ENCODE measurements at places on chromosomes 7 and 10. TPM values are rescaled to one million over a fixed set of nuclear protein-coding genes. Genes with fewer than 3 reads are reported as not detected.

ZNHIT1 gene
- 60.8 TPM for total RNA-seq

ZNF212 gene
- 13.2 TPM for total RNA-seq

MBL2 gene
- not detected for total RNA-seq

DNA sequence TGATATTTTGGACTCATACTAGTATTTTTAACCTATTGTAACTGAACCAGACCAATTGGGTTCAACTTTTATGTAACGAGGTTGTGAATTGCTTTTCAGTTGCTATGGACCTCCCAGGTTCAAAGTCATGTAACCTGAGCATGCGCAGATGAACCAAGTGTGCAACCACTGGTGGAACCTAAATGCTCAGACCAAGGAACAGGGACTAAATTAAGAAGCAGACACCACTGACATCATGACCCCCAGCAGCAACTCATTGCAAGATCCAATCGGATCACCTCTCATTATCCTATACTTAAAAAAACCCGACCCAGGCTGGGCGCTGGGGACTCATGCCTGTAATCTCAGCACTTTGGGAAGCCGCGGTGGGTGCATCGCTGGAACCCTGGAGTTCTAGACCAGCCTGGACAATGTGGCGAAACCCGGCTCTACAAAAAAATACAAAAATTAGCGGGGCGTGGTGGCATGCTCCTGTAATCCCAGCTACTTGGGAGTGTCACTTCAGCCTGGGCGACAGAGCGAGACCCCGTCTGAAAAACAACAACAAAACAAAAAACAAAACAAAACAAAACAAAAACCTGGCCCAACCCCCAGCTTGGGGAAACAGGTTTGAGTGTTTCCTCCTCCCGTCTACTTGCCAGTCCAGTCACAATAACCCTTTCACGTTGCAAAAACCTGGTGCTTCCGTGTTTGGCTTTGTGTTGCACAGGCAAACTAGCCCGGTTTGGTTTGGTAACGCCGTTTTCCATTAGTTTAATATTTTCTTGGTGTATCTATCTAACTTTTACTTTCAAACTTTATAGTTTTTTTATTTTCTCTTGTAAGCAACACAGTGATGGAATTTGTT lies 11.3 kb upstream of the ZNF518A start:
- H3K27me3 ChIP-seq, result no peaks in the 10 kb centered on the region
- DNase-seq, result no peak
- H3K4me3 ChIP-seq, result no peak overlapping the region
- no peaks in the 10 kb centered on the region for H3K36me3 ChIP-seq

- H3K4me3 ChIP-seq, result no peak overlapping the region
- H3K27me3 ChIP-seq, result no peaks in the 10 kb centered on the region
- H3K4me1 ChIP-seq, result no peaks in the 10 kb centered on the region
- DNase-seq, result no peak
- H3K36me3 ChIP-seq, result no peaks in the 10 kb centered on the region
Observed at GRCh38 chr7:156842740-156843140, 50.2 kb downstream of the LMBR1 start.

DNA sequence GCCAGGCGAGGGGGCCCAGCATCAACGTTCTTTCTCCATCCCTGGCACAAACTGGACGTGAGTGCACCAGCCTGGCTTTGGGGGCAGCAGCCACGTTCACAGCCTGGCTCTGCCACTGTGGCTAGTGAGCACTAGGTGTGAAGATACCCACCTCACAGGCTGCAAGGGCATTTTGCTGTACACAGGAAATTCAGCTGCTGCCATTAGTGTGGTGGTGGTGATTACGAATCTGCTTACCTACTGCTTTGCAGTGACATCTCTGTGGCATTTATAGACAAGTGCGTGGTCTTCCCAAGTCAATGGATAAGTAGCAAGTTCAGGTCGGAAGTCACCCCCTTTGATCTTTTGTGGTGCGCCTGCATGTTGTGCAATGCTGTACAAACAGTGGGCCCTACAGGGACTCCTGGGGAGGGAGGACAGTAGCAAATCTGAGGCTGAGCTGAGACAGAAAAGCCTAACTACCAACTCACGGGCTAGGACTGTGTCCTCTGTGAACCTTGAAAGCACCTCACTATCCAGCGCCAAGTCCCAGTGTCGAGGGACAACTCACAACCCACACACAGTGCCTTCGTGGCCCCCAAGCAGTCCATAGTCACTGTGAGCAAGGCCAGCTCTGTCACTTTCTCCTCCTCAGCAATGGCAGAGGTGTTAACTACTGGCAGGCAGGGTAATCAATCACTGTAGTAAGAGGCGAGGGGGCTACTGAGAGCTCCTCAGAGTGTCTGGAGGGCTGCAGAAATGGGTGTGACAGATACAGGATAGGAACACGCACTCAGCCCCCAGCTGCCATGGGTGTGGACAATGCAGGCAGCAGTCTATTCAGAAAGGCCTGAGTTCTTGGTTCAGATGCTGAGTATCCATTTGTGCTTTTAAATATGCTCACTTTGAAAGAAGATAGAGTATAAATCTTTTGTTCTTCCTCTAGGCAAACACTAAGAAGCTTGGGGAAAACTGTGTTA lies 17.0 kb upstream of the MMP21 start:
- no peak overlapping the region for H3K27ac ChIP-seq
- no peaks in the 10 kb centered on the region for H3K27me3 ChIP-seq
- H3K36me3 ChIP-seq, result peaks cover 5% of the 10 kb centered on the region
- no peak for DNase-seq

- peaks cover 82% of the 10 kb centered on the region for H3K4me1 ChIP-seq
- peaks cover 14% of the 10 kb centered on the region for H3K27me3 ChIP-seq
- H3K4me3 ChIP-seq, result peak overlapping the region; percentile 55
Observed at GRCh38 chr10:122173337-122173736, 97.8 kb upstream of the BTBD16 start.

DNA sequence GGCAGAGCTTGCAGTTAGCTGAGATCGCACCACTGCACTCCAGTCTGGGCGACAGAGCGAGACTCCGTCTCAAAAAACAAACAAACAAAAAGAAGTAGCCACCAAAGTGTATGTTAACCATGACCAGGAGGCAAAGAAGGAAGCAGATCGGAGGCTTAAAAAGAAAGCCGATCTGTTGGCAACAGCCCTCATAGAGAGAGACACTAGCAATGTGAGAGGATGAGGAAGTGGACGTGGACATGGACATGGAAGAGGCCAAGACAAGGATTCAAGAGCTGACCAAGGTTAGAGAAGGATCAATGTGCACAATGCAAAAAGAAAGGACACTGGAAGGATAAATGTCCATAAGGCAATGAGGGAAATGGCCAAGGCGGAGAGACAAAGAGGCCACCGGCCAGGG lies 14.9 kb upstream of the ADCK2 start:
- DNase-seq, result no peak
- no peaks in the 10 kb centered on the region for H3K27me3 ChIP-seq
- peaks cover 14% of the 10 kb centered on the region for H3K4me1 ChIP-seq

- no peak overlapping the region for H3K27ac ChIP-seq
- H3K36me3 ChIP-seq, result no peaks in the 10 kb centered on the region
- no peak overlapping the region for H3K4me3 ChIP-seq
- peaks cover 4% of the 10 kb centered on the region for H3K27me3 ChIP-seq
Observed at GRCh38 chr10:11150879-11151415, 133.3 kb downstream of the CELF2 start.

- no peak for DNase-seq
- no peak overlapping the region for H3K27ac ChIP-seq
- H3K27me3 ChIP-seq, result no peaks in the 10 kb centered on the region
Observed at GRCh38 chr7:19336836-19337383, 191.7 kb upstream of the FERD3L start.

DNA sequence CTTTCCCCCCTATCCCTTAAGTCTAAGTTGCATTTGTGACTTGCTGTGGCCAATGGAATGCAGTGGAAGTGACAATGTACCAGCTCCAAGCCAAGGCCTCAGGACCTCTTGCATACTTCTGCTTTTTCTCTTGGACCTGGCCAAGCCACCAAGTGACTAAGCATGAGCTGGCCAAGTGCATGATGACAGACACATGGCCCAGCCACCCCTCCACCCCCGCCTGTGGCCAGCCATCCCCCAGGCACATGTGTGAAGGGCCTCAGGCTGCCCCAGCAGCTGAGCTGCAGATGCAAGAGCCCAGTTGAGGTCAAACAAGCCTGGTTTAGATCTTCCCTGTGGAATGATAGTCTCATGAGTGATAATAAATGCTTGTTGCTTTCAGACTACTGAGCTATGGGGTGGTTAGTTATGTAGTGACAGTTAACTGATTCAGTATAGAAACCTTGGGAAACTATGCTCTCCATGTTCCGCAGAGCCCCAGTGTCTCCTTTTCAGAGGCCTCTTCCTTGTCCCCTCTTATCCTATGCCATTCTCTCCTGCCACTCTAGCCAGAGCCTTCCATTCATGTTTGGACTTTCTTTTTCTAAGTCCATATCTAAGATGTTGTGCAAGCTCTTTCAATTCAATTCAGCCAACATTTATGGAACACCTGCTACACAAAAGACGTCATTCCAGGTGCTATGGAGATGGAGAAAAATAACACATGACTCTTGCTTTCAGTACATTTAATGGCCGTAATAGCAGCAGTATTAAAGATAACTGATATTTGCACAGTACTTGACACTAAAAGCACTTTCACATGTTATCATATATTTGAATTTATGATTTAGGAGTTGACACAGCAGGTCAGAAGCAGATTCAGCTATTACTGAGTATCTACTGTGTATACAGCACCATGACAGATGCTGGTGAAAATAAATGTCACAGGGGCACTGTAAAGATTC lies 55.5 kb upstream of the LOXL4 start:
- no peaks in the 10 kb centered on the region for H3K36me3 ChIP-seq
- peaks cover 15% of the 10 kb centered on the region for H3K27me3 ChIP-seq
- no peak overlapping the region for H3K27ac ChIP-seq
- peaks cover 44% of the 10 kb centered on the region for H3K4me1 ChIP-seq

GRCh38 chr7:158517072-158517471 lies 70.6 kb downstream of the PTPRN2 start:
- peaks cover 44% of the 10 kb centered on the region for H3K36me3 ChIP-seq
- H3K4me1 ChIP-seq, result no peaks in the 10 kb centered on the region
- H3K4me3 ChIP-seq, result no peak overlapping the region
- H3K27me3 ChIP-seq, result peaks cover 6% of the 10 kb centered on the region
- H3K27ac ChIP-seq, result no peak overlapping the region

DNA sequence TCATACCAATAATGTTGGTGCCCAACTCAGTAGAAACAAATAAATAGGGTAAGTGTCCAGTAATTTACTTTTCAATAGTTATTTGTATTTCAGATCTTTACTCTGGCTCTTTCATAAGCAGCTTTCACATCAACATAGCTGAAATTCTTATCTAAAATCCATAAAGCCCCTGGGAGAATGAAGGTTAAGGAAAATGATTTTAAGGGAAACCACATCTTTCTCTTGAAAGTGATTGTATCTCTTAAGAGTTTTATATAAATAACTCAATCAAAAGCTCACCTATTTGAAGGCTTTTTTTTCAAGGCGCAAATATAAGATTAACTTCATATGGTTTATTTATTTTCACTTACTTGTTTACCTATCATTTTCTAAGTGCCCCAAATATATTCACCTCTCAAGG lies 324.4 kb downstream of the HGF start:
- no peak overlapping the region for H3K4me3 ChIP-seq
- H3K4me1 ChIP-seq, result no peaks in the 10 kb centered on the region
- no peak overlapping the region for H3K27ac ChIP-seq
- no peak for DNase-seq
- H3K27me3 ChIP-seq, result no peaks in the 10 kb centered on the region

- H3K36me3 ChIP-seq, result peaks cover 5% of the 10 kb centered on the region
- H3K4me1 ChIP-seq, result peaks cover 2% of the 10 kb centered on the region
- no peaks in the 10 kb centered on the region for H3K27me3 ChIP-seq
- no peak overlapping the region for H3K27ac ChIP-seq
- no peak for DNase-seq
- H3K4me3 ChIP-seq, result no peak overlapping the region
Observed at GRCh38 chr10:53166325-53166724, 393.7 kb upstream of the MBL2 start.

- no peak overlapping the region for H3K27ac ChIP-seq
- H3K4me3 ChIP-seq, result no peak overlapping the region
- H3K36me3 ChIP-seq, result no peaks in the 10 kb centered on the region
- DNase-seq, result no peak
- peaks cover 41% of the 10 kb centered on the region for H3K4me1 ChIP-seq
Observed at GRCh38 chr7:6252748-6253147, 19.7 kb downstream of the CYTH3 start.

Measured in glutamatergic neuron (in vitro differentiated cells).